Stimulated activated CD4-positive, alpha-beta T cell treated with anti-CD3 and anti-CD28 coated beads, Interleukin-1b, Interleukin-23, amount 100 ng/mL, for 4 hours (primary cell): ENCODE measurements at places on chromosomes 5 and 9.

GRCh38 chr9:133342069-133342406, 5.9 kb downstream of the MED22 start:
- no peak for DNase-seq

- DNase-seq: no peak
These were observed 63.3 kb downstream of the CARTPT start for GRCh38 chr5:71782393-71782770.

DNA sequence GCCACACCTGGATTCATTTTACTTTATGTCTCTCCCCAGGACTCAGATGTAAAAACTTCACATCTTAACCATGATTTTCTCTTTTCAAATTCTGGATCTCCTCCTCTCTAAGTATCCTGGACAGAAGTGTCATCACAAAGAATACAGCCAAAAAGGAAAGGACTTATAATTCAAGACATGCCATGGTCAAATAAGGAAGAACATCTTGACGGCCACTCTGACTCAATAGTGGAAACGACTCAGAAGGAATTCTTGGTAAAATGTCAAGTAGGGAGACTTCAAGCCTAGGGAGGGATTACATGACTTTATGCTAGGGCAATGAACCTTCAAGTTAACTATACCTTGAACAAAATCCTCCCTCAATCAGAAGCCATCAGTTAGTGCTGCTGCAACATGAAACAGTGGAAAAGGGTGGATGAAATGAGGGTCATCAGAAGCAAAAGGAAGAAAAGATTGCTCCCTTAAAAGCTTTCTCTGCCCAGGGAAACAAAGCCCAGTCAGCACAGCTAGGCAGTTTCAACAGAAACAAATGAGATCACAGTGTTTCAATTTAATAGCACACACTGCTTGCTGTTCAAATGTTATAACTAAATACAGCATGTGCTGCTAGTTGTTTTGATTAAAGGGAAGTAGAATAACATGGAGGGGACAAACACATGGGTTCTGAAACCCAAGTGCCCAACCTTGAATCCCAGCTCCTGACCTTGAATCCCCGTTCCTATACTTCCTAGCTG, 101.4 kb downstream of the LPAR1 start:
- no peak for DNase-seq

DNA sequence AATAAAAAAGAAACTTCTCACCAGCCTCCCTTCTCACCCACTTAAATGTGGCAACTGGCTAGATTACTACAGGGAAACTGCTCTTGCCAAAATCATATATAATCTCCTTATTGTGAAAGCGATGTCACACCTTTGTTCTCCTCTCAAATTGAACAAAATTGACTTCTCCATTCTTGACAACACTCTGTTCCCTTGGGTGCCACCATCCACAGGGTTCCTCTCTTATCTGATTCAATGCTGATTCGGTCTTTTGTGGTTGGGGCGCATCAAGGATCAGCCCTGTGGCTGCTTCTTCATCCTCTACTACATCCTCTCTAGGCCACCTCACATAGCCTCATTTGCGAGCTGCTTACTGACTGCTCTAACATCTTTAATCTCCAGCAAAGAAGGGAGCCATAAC, 86.1 kb downstream of the EDIL3 start:
- no peak for DNase-seq

GRCh38 chr5:139272471-139273321, 20.8 kb upstream of the MATR3 start:
- DNase-seq: no peak

DNA sequence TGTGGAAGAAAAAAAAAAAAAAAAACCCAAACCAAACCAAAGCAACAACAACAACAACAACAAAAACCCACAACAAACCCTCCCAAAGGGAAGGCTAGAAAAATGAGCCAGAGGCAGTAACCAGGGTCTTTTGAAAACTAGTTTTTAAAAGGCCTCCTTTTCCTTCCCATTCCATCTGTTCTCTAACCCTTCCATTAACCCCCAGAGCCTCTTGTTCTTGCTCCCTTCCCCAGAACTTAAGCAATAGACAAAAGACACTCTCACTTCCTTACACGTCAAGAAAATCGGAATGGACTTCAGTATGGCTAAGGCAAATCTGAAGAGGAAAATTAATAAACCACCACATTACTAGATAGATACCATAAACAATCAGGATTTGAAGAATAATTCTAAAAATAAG, 292.8 kb downstream of the ARL15 start:
- no peak for DNase-seq

- no peak for DNase-seq
These were observed 183.3 kb upstream of the PCSK5 start for GRCh38 chr9:75707191-75707590.

DNA sequence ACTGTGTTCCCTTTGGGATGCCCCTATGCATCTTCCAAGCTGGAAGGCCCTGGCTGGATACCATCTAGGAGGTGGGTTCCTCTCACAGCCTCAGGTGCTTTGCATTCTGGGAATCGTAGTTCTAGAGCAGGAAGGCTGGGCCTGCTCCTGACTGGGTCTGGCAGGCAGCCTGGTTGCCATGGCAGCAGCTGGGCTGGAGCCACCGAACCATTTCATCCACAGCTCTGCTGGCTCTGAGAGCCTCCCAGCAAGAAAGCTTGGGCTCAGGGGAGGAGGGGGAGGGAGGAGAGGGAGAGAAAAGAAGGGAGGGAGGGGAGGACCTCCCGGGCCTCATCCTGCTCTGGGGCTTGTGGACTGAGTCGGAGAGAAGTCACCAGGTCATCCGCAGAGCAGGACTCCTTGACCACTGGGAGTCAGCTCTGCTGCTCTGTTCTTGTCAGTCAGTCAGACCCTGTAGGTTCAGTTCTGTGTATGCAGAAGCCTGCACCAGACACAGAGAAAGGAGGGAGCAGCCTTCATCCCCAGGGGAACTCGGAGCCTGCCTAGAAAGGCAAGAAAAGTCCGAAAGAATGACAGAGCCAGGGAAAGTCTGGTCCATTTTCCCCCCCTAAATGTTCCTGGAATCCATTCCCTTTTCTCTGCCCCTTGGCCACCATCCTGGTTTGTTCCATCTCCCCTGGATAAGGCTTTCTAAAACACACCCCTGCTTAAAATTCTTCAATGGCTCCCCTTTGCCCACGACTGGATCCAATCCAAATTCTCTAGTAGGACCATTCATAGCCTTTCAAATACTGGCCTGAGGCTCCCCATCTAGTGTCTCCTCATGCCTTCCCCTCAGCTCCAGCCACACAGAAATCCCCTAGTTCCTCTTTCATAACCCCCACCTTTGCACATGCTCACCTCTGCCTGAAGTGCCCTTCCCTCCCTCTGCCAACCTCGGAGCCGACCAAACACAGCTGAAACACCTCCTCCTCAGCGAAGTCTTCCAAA, 65.4 kb upstream of the ARAP3 start:
- no peak for DNase-seq
